Fibroblast of skin of back (primary cell): ENCODE measurements at places on chromosomes 16 and 17.

- DNase-seq, result no peak
These were observed 895 bp downstream of the ANKRD40CL start for GRCh38 chr17:50766222-50767023.

DNA sequence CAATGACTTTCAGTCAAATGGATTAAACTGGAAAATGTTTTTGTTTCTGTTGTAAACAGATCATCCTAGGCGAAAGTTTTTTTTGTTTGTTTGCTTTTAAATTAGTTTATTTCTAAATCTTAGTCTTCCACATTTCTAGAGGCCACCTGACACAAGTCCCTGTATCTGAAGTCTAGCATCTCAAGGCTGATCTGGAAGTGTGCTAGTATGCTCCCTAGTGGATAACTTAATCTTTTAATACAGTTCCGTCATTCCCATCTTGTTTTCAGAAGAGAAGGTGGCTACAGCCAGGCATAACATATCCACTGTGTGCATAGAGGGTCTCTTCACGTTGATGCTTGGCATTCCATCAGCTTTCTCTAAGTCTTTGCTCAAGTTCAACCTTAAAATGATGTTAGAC, 7.6 kb downstream of the IFT20 start:
- no peak for DNase-seq

GRCh38 chr16:81066681-81067080, 10.4 kb downstream of the C16orf46 start:
- DNase-seq, result no peak

GRCh38 chr17:27384726-27385125, 71.5 kb upstream of the KSR1 start:
- peak; percentile 59 for DNase-seq

GRCh38 chr17:6435968-6436367, 1.0 kb upstream of the AIPL1 start:
- DNase-seq, result peak; percentile 55

DNA sequence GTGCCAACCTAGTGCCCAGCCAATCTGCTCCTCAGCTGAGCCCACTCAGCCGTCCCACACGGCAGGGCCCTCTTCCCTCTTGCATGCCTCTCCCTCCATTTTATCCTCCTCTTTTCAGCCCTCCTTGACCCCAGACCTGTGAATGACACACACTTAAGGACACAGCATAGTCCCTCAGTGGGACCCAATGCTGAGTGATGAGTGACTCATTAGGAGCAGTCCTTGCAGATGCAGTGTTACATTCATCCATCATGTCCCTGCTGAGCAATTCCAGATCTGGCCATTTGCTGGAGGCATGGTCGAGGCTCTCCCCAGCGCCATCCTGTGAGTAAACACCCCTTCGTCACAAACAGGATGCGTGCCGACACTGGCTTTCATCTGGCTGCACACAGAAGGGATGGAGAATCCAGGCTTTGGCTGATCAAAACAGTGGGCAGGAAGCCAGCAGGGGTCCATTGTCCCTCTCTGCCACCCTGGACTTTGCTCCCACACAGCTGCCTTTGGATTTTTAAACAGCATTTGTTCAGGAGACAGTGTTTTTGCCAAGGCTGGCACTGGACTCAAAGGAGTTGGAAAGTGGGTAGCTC, 122.6 kb downstream of the AXIN2 start:
- peak; percentile 41 for DNase-seq

DNA sequence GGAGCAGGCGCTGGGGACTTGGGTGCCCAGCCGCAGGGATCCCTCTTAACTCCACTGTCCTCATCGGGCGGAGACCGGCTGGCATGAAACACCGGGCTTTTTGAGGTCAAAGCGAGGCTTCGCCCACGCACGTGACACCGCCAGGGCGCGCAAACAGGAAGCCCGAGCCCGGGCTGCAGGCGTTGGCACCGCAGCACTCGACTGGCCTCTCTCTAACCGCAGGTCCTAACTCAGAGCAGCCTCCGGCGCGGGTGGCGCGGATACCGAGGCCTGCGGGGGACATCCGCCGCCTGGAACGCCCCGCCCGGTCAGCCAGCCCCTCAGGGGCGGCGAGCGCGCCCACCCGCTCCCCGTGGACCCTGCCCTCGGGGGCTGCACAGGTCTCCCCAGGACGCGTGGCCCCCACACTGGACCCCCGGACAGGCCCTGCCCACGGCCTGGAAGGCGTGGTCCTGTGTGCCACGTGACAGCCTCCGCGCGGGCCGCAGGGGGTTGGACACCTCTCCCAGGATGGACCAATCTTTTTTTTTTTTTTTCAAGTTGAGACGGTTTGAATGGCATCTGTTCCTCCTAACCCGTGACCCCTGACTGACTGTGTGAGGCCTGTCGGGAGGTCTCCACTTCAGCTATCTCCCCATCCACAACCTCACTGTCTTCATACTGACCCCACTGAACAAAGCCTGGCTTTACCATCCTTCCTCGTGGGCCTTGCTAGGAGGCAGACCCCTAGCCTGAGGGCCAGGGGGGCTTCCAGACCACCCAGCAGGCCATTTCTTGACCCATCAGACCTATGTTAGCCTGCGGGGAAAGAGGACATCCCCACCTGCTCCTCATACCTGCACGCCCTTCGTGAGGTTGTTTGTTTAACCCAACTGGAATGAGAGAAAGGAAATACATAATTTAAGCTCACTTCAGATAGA, 8.4 kb upstream of the SLC47A2 start:
- no peak for DNase-seq

DNA sequence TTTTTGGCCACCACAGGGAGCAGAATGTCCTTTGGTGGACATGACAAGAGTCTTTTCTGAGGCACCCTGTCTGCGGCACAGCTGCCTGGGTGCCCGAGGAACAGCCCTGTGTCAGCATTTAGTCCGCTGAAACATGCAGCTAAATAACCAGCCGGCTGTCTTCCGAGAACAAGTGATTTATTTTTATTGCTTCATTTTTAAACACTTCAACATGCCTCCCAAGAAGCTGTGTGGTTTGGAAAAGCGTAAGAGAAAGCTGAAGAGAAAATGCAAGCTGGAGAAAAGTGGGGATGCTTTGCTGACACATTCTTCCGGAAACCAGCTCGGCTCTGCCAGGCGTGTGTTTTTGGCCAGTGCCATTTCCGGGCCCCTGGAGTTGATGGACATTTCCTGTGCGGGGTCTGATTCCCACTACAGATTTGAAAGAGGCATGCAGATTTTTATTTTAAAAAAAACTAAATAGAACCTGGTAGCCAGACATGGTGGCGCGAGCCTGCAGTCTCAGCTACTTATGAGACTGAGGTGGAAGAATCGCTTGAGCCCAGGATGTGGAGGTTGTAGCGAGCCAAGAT, 94.7 kb downstream of the SEC14L1 start:
- peak; percentile 85 for DNase-seq

GRCh38 chr16:85293904-85294642, 181.8 kb upstream of the CIBAR2 start:
- DNase-seq, result no peak

- DNase-seq, result no peak
These were observed 5.1 kb downstream of the GPR142 start for GRCh38 chr17:74372426-74372825.

- DNase-seq, result no peak
These were observed 7.9 kb downstream of the SNAI3 start for GRCh38 chr16:88678224-88678979.

GRCh38 chr16:29962344-29962994, 590 bp downstream of the TMEM219 start:
- DNase-seq, result peak; percentile 28

- DNase-seq, result peak; percentile 42
These were observed 17.2 kb upstream of the ALOX15 start for GRCh38 chr17:4658478-4659305.

GRCh38 chr16:4319454-4320421, 3.9 kb downstream of the GLIS2 start:
- DNase-seq, result peak; percentile 37

DNA sequence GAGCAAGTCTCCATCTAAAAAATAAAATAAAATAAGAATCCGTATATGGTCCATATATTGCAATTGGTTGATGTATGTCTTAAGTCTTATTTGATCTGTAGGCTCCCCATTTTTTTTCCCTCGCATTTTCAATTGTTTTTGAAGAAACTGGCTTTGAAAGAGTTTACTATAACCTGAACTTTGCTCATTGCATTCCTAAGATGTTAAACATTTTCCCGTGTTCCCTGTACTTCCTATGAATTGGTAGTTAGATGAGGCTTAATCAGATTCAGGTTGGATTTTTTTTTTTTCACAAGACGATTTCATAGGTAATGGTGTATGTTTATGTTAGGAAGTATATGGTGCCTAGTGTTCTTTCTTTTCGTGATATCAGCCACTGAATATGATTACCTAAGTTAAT, 3.3 kb downstream of the LRRC36 start:
- DNase-seq, result no peak

DNA sequence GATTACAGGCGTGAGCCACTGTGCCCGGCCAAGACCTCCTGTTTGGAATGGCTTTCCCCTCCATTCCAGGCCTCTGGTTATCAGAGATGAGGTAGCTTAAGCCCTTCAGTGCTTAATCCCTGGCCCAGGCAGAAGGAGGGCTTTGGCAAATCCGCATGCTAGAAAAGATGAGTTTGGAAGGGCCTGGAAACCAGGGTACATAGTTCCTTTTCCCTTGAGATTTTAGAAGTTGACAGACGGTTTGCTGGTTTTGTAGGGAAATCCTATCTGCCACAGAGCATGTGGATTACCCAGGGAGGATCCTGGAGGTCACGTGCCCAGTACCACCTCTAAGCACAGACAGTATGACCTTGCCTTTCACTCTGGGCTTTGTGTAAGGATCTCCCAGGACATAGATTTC, 114.7 kb upstream of the CACNG3 start:
- DNase-seq, result no peak

- DNase-seq, result no peak
These were observed 18.8 kb downstream of the AXIN2 start for GRCh38 chr17:65542610-65543009.

GRCh38 chr16:82425661-82426060, 201.1 kb upstream of the CDH13 start:
- DNase-seq, result peak; percentile 5

GRCh38 chr17:35171834-35172233, 22.4 kb downstream of the SLC35G3 start:
- no peak for DNase-seq

GRCh38 chr17:64200080-64201032, 62.7 kb downstream of the TEX2 start:
- no peak for DNase-seq

GRCh38 chr17:70498631-70499030, 329.3 kb downstream of the KCNJ2 start:
- no peak for DNase-seq

DNA sequence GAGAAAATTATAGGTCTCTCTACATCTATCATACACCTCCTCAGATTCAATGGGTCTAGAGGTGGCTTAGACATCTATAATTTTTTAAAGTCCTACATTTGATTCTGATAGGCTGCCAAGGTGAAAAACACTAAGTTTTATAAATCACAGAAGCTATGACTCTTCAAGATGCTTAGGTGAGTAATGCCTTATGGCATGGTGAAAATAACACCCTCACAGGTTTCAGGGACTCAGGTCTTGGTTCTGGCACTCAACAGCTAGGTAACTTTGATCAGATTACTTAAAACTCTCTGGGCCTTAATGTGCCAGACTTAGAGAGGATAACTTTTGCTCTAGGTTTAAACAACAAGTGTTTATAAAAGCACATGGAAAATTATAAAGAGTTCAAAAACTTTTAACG, 2.0 kb upstream of the COX10 start:
- DNase-seq, result no peak

- no peak for DNase-seq
These were observed 98.7 kb upstream of the ZNF750 start for GRCh38 chr17:82938486-82938872.

DNA sequence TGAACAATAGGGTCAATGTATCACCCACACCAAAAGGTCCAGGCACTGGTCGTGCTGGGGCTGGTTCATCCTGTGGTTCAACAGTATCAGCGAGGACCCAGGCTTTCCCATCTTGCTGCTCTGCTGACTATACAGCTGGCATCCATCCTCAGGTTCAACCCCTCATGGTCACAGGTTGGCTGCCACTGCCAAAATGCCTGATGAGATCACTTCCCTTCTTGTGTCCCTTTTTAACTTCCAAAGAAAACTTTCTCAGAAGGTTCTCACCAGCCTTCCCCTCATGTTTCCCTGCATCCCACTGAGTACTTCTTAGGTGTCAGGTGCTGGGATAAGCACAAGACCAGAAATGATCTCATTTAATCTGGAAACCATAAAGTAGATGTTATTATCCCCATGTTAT, 25.7 kb downstream of the CLEC16A start:
- DNase-seq, result no peak

DNA sequence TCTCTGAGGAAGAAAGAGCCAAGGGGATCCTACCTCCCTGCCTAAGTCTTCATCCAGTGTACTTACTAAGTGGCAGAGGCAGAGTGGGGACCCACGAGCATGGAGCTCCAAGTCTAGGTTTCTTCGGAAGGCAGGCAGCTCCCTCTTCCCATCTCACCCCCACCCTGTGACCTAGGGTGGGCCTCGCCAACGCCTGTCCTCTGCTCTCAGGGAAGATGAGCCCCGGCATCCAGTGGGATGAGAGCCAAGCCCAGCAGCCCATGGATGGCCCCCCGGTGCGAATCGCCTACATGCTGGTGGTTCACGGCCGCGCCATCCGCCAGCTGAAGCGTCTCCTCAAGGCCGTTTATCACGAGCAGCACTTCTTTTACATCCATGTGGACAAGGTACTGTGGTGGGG, 8.3 kb downstream of the XYLT2 start:
- no peak for DNase-seq

GRCh38 chr16:86129541-86129940, 230.6 kb downstream of the IRF8 start:
- DNase-seq, result no peak

- no peak for DNase-seq
These were observed 82.3 kb downstream of the ARHGAP23 start for GRCh38 chr17:38510421-38511149.

DNA sequence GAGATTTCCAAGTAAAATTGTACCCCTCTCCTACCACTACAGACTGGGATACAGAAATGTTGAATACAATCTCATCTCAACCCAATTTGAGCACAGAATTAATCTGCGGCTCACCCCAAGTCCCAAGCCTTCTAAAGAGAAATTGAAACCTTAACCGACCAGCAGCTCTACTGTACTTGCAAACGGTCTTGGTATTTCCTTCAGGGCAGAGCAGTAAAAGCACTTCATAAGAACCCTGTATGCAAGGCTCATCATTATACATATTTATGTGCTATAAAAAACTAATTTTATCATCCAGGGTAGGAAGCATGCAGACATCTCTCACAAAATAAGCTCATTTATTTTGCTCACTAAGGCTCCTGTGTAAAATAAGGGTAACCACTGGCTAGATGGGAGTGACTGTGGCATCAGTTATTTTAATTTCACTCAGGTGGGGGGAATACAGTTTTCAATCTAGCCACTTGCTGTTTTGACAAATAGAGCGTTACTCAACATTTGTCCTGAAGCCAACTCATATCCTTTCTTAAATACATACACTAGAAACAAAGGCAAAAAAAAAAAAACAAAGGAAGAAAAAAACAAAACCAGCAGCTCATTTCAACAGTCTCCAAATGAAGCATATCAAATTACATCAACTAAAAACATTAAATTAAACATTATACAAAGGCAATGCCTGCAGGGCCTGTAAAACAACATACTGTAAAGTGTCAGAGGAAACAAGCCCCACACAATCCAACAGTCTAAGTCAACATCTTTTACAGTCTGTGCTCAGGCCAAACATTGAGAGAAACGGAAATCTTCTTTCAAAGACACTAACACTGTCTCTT, 65.0 kb downstream of the PARN start:
- DNase-seq, result peak; percentile 8

GRCh38 chr16:49590166-49590871, 216.7 kb downstream of the C16orf78 start:
- no peak for DNase-seq
